CD8-positive, alpha-beta memory T cell (primary cell): ENCODE measurements at places on chromosomes 3 and 15.
A peak's percentile ranks its signal among the peaks of the same experiment; 100 is the strongest.

DNA sequence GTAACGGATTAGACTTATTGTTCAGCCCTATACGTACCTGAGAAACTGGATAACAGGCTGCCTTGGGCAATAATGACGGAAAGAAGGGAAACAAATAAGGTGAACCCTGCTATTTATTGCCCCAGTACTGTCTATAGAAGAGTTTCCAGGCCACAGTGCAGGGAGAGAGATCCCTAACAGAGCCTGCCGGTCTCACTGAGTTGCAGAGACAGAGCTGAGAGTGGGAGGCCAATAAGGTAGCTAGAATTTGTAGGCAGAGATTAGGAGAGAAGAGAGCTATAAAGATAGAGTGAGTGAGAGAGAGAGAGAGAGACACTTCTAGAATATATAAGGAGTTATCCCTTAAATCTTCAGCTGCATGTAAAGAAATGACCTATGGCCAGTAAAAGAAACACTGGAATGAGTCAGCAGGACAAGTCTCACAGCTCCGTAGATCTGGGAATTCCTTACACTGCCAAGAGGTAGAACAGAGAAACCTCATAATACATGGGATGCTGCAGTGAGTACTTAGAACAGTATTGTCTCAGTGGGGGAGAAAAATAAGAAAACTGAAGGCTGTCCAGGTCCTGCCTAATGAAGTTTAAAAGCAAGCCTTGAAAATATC is 51.8 kb downstream of the ST3GAL6 start:
- DNase-seq: no peak

GRCh38 chr15:77644543-77645247 is 12.0 kb upstream of the LINGO1 start:
- DNase-seq: no peak

GRCh38 chr3:161333696-161334095 is 37.6 kb downstream of the SPTSSB start:
- no peak for DNase-seq

GRCh38 chr3:85737846-85738245 is 779.1 kb downstream of the CADM2 start:
- no peak for DNase-seq

DNA sequence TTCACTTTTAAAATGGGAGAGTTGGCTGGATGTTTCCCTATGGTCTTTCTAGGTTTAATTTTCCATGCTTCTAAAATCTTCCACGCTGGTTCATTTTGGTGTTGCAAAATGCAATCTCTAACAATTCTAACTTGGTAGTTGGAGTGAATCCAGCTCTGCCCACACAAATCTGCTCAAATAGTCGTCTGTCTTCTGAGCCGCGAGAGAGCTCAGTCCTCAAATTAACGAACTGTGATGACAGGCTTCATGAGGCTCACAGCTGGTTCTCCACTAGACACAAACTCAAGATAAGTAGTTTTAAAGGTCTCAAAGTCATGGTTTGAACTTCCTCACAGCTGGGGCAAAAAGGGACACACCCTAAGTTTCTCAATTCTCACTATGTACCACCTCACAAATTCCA is 178.6 kb upstream of the LYSMD4 start:
- no peak for DNase-seq

DNA sequence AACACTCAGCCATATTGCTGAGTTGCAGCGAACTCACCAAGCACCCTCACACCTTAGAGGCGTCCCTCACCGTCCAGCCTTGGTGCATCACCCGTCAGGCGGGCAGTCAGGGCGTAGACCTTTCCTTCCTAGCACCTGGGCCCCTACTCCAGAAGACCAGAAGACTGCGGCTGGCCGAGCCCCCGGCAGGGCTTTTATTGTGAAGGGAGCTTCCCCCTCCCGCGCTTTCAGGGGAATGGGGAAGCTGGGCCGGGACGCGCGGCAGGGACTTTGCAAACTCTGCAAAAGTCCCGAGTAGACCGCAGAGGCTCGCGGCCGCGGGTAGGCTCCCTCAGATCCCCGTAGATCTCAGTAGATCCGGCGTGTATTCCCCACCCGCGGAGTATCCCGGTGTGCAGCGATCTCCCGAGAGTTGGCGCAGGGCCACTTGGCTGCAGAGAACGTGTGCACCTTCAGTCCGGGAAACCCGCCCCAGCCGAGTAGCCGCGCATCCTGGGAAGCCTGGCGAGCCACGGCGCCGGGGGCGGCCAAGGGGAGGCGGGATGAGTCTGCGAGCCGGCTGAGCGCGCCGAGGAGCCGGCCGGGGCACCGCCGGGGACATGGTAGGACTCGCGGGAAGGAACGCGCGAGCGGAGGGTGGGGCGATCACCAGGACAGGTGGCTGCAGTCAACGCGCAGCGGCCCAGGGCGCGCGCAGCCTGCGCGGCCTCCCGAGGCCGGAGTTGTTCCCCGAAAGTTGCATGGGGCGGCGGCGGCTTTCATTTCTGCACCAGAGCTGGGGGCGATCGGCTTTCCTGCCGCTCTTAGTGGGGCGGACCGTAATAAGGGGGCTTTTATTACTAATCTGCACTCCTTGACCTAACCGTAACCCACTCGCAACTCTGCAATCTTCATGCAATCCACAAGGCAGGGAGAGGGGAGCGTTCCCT is at the start of gene GASK1A:
TSS of gene GASK1A (plus strand) at position 268 of the 929 bp plus-strand sequence. CDS start at position 600, 332 bp downstream.
- no peak for DNase-seq

DNA sequence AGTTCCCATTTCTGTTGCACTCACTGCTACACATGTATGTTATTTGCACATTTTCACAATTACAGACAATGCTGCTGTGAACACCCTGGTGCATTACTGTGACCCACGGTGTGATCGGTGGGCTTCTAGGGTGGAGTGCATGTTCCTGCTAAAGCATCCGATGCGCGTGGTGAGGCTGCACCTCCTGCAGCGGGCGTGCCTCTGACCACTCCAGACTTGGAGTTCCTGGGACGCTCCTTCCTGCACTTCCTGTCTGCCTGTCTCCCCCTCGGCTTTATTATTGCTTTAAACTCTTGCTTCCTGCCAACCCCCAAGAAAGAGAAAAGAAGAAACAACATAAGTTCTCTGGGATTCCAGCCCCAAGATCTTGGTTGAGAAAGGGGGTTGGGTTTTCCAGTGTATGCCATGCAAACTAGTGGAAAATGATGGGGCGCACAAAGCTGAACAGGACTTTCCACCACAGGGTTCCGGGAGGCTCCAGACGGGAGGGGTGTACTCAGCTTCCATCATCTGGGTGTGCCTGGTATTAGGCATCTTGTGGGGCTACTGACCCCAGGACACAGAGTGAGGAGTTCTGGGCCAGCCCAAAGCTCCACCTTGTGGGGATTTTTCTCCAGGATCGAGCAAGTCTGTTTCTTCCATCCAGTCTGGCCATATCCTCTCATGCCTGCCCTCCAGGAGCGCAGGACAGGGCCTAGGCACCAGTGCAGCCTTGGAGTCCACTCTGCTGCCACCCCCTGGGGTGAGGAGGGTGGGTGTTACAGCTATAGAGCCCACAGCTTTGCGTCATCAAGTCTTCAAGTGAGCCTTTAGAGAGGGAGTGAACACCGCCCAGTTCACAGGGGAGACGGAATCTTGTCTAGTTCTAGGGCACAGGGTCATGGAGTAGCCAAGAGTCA is 11.2 kb downstream of the RPL32 start:
- DNase-seq: no peak

- no peak for DNase-seq
Measured at GRCh38 chr15:96359616-96360521, 29.4 kb downstream of the NR2F2 start.

DNA sequence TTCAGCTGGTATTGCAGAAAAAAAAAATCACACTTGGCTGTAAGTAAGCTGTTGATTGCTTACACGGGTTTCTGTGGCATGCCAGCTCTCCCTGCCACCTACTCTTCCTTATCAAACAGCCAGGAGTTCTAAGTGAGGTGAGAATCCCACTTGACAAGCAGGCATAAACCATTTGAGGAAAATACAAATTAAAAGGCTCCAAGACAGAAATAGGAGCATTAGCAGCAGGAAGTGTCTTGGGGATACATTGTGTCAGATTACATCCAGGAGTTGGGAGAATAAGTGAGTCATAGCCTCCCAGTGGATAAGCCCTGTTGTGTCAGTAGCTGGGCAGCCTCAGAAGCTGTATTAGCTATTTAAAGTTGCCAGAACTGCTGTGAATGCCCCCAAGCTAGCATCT is 256.0 kb downstream of the CNTN4 start:
- DNase-seq: no peak

DNA sequence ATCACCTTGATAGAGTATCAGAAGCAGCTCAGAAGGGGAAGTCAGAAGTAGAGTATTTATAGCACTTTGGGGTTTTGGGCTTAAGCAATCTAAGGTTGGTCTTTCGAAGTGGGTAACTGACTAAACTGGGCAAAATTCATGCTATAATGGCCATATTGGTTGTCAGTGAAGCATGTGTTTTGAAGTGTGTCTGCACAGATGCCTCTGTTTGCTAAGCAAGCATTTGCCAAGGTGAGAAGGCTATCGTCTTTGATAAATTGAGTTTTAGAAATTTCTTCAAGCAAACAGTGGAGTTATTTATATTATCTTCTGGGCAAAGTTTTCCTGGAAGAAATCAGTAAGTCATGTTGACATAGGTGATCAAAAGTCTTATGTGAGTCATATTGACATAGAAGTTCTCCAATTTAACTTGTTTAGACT is 412.8 kb upstream of the TGFBR2 start:
- no peak for DNase-seq

DNA sequence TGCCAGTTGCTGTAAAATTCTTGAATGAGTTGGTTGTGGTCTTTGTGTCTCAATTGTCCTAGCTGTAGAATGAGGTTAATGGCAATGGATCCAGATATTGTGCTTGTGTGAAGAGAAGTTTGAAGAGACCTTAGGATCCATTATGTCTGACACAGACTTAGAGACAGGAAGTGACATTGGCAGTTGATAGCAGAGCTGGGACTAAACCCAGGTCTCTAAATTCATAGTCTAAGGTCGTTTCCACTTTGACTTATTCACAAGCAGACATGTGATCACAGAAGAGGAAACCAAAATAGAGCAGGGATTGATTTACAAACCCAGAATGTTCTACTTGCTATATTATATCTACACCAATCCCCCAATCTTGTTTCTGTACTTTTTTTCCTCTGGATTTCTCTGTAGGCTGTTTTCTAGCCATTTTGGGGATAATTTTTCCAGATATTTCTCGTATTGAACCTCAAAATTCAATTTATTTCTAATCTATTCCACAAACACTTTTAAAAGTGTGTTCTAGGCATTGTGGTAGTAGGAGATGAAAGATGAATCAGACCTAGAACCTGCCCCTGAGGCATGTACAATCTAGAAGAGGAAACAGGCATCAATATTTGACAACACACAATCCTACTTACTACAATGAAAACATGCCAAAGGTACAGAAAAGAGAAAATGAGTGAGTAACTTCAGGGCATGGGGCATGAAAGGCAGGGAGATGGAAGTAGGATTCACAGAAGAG is 123.3 kb downstream of the NFKBIZ start:
- DNase-seq: no peak

DNA sequence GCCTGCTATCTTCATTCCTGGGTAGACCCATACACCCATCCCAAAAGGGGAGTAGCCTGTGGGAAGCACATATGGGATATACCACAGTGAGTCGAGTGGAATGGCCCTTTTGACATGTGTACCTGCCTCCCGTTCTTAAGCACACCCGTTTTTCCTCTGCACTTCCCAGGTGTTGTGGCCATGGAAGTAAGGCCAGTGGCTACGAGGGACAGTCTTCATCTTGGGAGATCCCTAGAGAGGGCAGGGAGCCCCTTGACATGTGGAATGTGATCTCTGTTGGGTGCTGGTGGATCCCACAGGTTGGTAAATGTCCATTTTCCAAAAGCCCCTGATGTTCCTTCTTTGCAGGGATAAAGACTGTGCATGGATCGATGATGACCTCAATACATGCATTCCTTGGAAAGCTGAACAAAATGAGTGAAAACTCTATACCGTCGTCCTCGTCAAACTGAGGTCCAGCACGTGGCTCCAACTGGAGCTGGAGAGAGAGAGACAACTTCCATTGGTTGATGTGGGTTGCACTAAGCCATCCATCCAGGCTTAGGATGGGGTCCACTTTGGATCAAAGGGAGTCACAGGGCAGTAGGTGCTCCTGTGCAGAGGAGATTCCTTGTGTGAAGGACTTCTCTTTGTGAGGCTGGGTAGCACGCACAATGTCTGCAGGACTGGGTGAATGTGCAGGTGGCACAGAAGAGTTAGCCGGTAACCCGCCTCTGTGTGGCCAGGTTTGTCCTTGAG is 136.8 kb downstream of the SNRPN start:
- DNase-seq: no peak

GRCh38 chr3:42314411-42314810 is 48.4 kb upstream of the CCK start:
- DNase-seq: no peak

- DNase-seq: no peak
Measured at GRCh38 chr3:154764856-154765640, 315.1 kb upstream of the MME start.

DNA sequence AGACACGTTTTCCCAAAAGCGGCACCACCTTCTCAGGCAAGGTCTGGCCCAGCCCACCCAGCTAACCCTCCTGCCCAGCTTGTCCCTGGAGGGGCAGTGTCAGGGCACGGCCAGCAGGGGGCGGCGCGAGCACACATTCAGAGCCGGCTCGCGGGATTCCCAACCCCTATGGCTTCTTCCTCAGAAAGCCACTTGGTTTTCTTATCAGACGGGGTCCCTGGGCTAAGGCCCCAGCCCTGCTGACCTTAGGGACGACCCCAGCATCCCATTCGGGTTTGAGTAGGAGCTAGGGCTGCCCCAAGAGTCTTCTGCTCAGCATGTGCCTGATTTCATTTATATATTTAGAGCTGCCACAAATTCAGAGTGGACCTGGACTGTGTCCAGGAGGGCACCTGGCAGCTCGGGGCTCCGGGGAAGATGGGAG is 14.5 kb downstream of the RLBP1 start:
- peak; percentile 57 for DNase-seq

GRCh38 chr3:41346698-41347270 is 147.5 kb downstream of the CTNNB1 start:
- DNase-seq: no peak

GRCh38 chr3:40088527-40089170 is 220.9 kb upstream of the EIF1B start:
- no peak for DNase-seq

- DNase-seq: no peak
Measured at GRCh38 chr15:67127331-67127664, 61.9 kb downstream of the SMAD3 start.

DNA sequence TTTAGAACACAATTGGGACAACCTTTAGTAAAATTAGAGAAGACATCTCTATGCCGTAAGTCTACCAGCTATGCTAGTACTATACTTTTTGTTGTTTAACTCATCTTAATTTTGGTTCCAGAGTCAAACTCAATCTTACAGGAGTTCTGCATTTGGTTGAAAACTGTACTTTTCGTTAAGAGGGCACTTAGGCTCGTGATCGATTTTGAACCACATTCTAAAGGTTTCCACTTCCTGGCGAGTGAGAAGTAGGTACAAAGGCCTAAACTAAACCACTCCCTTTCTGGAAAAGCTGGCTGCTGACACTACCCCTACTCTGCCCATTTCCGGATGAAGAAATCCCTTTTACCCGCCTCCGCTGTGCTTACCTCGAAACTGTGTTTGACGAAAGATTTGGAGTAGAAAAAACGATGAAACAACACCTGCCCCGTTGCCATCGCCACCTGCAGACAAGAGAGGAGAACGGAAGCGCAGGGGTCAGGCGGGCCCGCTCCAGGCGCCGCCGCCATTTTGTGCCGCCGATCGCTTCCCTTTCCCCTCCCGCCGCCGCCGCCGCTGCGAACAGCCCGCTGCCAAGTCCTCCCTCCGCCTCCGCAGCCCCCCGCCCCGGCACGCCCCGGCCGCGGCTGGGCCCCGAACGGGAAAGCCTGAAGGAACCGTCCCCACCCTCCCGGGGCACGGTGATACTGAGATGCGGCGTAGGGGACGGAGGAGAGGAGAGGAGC is 748 bp downstream of the CCNL1 start:
- DNase-seq: peak; percentile 75

- no peak for DNase-seq
Measured at GRCh38 chr3:149021830-149022229, 30.5 kb downstream of the GYG1 start.

- DNase-seq: no peak
Measured at GRCh38 chr3:145807990-145808389, 353.0 kb downstream of the PLOD2 start.
